ENCODE measurements at places on chromosomes 2 and 18.

- DNase-seq, result no peak
Measured at GRCh38 chr2:191428141-191428540, 182.9 kb downstream of the MYO1B start.

GRCh38 chr2:45191976-45192375 is 182.7 kb upstream of the SIX2 start:
- no peak for DNase-seq

- DNase-seq, result no peak
Measured at GRCh38 chr2:136386046-136386445, 268.1 kb upstream of the CXCR4 start.

DNA sequence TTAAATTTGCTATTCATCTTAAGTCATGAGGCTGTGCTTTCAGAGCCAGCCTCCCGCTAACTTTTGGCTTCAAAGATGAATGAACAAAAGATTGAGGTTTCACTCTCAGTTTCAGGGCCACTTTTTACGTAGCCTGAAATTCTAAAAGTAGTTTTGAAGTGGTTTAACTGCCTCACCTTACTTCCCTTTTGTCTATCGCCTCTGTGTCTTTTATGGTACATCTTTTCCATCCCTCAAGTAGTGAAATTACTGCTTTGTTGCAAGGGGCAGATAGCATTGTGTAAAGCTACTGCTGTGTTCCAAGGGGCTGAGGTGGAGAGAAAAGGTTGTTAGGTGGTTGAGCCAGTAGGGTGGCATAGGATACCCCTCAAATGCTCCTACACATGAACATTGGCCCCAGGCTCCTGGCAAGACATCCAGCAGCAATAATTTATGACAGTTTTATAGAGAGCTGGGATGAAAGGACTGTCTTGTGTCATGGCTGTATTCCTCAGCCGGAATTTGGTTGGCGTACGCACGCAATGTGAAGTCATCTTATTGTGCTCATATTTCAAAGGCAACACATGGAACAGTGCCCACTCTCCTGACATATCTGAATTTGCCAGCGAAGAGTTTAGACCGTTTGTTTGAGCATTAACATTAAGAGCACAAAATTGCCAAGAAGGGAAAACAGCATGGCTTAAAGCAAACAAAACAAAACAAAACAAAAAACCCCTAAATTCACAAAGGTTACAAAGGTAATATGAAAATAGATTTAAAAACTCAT is 32.2 kb downstream of the QPCT start:
- peak; percentile 85 for DNase-seq

DNA sequence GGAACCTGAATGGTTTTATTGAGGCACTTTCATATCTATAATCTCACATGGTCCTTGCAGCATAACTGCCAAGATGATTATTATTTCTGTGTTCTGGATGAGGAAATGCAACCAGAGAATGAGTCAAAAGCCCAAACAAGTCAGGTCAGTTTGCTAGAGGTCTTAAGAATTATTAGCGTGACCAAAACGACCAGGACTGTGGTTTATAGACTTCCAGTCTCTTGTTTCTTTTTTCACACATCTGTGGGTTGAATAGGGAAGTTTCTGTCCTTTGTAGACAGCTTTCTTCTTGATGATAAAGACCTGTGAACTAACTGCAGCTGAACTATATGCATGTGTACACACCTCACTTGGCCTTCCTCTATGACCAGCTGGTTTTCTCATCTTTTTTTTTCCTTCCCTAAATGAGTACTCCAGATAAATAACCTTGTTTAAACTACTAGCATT is 13.9 kb downstream of the ADAM23 start:
- no peak for DNase-seq

GRCh38 chr2:208643145-208643544 is 236.6 kb downstream of the PTH2R start:
- DNase-seq, result no peak

- no peak for DNase-seq
Measured at GRCh38 chr2:23706613-23707078, 220.3 kb downstream of the ATAD2B start.

- no peak for DNase-seq
Measured at GRCh38 chr2:186129767-186130581, 356.1 kb upstream of the ZC3H15 start.

GRCh38 chr2:71725836-71726235 is 272.5 kb downstream of the DYSF start:
- no peak for DNase-seq

GRCh38 chr18:8928847-8929780 is 173.4 kb upstream of the NDUFV2 start:
- no peak for DNase-seq

DNA sequence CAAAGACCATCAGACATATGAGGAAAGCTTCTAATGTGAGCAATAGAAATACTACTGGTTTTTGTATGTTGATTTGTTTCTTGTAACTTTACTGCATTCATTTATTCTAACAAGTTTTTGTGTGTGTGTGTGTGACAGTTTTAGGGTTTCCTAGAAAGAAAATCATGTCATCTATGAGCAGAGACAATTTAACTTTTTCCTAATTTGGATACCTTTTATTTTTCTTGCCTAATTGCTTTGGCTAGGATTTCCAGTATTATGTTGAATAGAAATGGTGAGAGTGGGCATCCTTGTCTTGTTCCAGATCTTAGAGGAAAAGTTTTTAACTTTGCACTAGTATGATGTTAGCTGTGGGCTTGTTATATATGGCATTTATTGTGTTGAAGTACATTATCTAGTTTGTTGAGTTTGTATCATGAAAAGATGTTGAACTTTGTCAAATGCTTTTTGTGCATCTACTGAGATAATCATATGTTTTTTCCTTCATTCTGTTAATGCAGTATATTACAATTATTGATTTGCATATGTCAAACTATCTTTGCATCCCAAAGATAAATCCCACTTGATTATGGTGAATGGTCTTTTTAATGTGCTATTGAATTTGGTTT is 117.3 kb upstream of the CDC42EP3 start:
- no peak for DNase-seq

DNA sequence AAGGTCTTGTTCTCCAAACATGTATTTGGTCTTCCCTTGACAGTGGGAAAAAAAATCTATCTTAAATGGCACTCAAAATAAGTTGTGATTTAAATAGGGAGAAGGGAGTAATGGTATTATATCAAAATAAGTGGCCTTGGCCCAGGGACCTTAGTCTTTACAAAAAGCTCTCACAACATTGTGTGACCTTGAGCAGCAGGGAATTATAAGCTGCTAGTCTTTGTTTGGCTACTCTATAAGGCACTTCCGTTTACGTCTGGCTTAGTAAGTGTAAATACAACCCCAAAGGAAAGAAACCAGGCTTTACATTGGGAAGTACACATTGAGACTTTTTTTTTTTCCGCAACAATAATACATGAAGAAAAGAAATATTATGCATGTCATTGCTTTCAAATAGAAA is 734.0 kb upstream of the LINC00305 start:
- no peak for DNase-seq

GRCh38 chr18:399631-400135 is 100.8 kb downstream of the COLEC12 start:
- no peak for DNase-seq

GRCh38 chr2:128404709-128405466 is 86.2 kb upstream of the HS6ST1 start:
- no peak for DNase-seq

DNA sequence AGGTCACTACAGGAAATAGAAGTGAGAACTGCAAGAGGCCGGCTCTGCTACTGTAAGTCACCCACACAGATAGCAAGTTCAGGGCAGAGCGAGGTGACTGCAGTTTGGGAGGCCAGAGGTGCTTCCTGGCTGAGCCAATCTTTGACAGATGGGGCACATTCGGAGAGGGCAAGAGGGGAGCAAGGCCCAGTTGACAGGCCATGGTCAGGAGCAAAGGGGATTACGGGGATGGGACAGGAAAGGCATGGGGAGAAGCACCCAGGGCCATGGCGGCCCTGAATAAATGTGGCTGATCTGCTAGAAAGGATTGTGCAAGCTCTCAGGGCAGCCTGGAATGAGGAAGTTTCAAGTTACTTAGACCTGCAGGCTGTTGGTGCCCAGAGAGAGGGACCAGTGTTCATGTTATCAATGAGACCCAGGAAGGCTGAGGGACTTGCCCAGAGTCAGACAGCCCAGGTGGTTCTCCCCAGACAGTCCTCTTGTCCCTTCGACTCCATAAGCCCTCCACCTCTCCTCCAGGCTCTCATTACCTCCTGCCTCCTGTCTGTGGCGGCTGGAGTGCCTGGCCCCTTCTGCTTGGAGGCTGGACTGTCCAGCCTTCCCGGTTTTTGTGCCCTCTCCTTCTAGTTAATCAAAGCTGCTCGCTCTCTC is 123.3 kb downstream of the CTIF start:
- no peak for DNase-seq

GRCh38 chr2:196459539-196459938 is 180.0 kb upstream of the CCDC150 start:
- DNase-seq, result peak; percentile 13

DNA sequence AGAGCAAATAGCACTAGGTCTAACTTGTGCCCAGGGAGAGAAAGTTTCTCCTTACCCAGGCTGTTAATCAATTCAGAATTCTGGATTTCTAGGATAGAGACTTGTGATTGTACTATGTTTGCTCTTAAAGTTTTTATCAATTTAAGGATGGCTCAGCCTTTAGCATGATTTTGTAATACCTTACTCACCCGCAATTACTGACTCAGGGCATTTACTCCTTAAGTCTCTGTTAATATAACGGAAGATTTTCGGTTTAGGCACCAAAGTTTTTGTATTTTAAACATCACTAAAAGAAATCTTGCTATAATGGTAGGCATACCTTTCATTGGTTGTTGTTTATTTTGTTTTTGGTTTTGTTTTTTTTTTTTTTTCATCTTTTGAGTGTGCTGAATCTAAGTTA is 358.2 kb downstream of the RBM43 start:
- DNase-seq, result no peak

GRCh38 chr2:62156861-62157496 is 38.9 kb upstream of the B3GNT2 start:
- DNase-seq, result no peak

GRCh38 chr18:35271656-35272055 is 18.4 kb downstream of the ZSCAN30 start:
- no peak for DNase-seq

DNA sequence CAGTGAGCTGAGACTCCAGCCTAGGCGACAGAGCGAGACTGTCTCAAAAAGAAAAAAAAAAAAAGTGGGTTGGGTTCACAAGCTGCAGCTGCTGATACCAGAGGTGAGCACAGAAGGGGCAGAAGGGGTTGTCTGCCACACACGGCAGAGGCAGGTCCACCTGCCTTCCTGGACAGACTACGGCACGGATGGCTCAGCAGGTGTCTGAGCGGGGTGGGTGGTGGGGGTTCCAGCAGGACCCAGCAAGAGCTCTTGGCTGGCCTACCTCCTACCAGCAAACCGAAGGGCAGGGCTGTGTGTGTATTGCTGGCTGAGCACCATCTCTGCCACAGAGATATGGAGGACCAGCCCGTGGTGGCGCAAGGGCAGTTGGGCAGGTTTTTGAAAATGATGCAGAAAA is 130.4 kb upstream of the ASB18 start:
- no peak for DNase-seq

- DNase-seq, result no peak
Measured at GRCh38 chr2:75309596-75310463, 110.5 kb upstream of the TACR1 start.

GRCh38 chr18:79522451-79523205 is 126.9 kb downstream of the NFATC1 start:
- DNase-seq, result peak; percentile 72

GRCh38 chr2:37243435-37243834 is 12.0 kb downstream of the NDUFAF7 start:
- DNase-seq, result no peak

All from activated CD4-positive, alpha-beta T cell treated with anti-CD3 and anti-CD28 coated beads, Interleukin-2, Interleukin-6, amounts not matched to agents 100 ng/mL and 50 ng/mL, durations not matched to agents 16 hours and 8 hours (primary cell).